ENCODE measurements at places on chromosomes 11 and 22. TPM values are rescaled to one million over a fixed set of nuclear protein-coding genes. Genes with fewer than 3 reads are reported as not detected.

Gene SLC22A25
- not detected for total RNA-seq

Gene OR5P2
- total RNA-seq, result not detected

Gene HBB
- total RNA-seq, result not detected

Gene CALCA
- total RNA-seq, result not detected
